Stomach (tissue), 19 donors: ENCODE measurements at places on chromosomes 1 and 21. TPM values are rescaled to one million over a fixed set of nuclear protein-coding genes. Genes with fewer than 3 reads are reported as not detected.

- H3K4me3 ChIP-seq: no peak overlapping the region
- no peaks in the 10 kb centered on the region for H3K4me1 ChIP-seq
- no peaks in the 10 kb centered on the region for H3K36me3 ChIP-seq
- no peaks in the 10 kb centered on the region for H3K27me3 ChIP-seq
- no peak overlapping the region for H3K27ac ChIP-seq
These were observed 1.2 kb downstream of the OR2T1 start for GRCh38 chr1:248404024-248404423.

DNA sequence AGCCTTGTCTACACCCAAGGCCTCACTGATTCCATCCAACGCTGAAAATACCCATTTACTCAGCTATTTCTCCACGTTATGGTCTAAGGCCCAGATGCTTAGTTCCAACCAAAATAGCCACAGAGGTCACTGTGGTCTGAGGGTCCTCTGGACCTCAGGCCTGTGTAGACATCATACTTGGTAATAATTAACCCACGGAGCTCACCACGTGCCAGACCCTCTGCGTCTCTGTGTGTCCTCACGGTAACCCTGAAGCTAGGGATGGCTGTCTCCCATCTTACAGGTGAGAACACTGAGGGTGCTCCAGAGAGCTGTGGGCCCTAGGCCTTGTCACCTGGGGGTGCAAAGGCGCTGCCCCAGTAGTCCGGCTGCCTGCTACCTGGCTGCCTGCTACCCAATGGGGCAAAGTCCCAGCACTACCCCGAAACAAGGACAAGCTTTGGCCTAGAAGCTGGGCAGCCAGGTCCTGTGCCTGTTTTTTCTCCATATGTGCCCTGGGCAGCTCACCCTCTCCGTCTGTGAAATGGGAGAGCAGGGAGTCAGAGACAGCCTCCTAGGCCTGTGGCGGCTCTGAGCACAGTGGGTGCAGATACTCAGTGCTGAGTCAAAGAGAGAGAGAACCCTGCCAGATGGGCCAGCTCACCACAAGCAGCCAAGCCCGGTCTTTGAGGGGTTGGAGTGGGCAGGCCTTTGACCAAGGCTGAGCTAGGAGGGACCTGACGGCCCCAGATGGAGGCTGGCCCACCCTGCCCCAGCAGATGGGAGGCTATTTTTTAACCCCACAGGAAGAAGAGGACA, 17.0 kb upstream of the RUNX3 start:
- H3K4me3 ChIP-seq: no peak overlapping the region
- no peaks in the 10 kb centered on the region for H3K4me1 ChIP-seq
- DNase-seq: no peak
- H3K27ac ChIP-seq: no peak overlapping the region
- H3K36me3 ChIP-seq: no peaks in the 10 kb centered on the region
- H3K27me3 ChIP-seq: no peaks in the 10 kb centered on the region

- no peak for DNase-seq
- no peaks in the 10 kb centered on the region for H3K36me3 ChIP-seq
- H3K4me3 ChIP-seq: no peak overlapping the region
- no peaks in the 10 kb centered on the region for H3K27me3 ChIP-seq
These were observed 85.6 kb upstream of the ZRANB2 start for GRCh38 chr1:71166178-71167173.

GRCh38 chr1:244214009-244214967, 163.2 kb downstream of the ZBTB18 start:
- H3K27me3 ChIP-seq: no peaks in the 10 kb centered on the region
- DNase-seq: peak; percentile 68
- no peak overlapping the region for H3K27ac ChIP-seq
- H3K4me1 ChIP-seq: peaks cover 15% of the 10 kb centered on the region
- no peak overlapping the region for H3K4me3 ChIP-seq

Gene LIN28A
- total RNA-seq: not detected

Gene BRINP3
- total RNA-seq: not detected
